Tracheal epithelial cell (primary cell): ENCODE measurements at places on chromosomes 1 and 21. TPM values are rescaled to one million over a fixed set of nuclear protein-coding genes. Genes with fewer than 3 reads are reported as not detected.

Gene CELA3B
- 1.9 TPM in 1 of 2 replicates, not detected in the other for total RNA-seq

Gene TMEM82
- not detected in 2 replicates for total RNA-seq

Gene CAPN8
- not detected in 2 replicates for total RNA-seq

Gene PPOX
- 7.5 and 15.7 TPM in 2 replicates for total RNA-seq

Gene ARID1A
- total RNA-seq, result 10.4 and 13.6 TPM in 2 replicates

Gene ANXA9
- total RNA-seq, result not detected in 2 replicates

Gene LCE1D
- total RNA-seq, result not detected in 2 replicates

Gene NPHS2
- not detected in 2 replicates for total RNA-seq

Gene DNM3
- 1.1 and 1.2 TPM in 2 replicates for total RNA-seq

Gene RPE65
- not detected in 2 replicates for total RNA-seq

Gene HOOK1
- total RNA-seq, result 9.2 and 11.1 TPM in 2 replicates

Gene OR2L2
- total RNA-seq, result under 0.01 TPM in 1 of 2 replicates, not detected in the other

Gene OR2G6
- not detected in 2 replicates for total RNA-seq

Gene C1orf210
- 3.1 and 4.5 TPM in 2 replicates for total RNA-seq

Gene OLIG2
- not detected in 2 replicates for total RNA-seq

Gene ERO1B
- total RNA-seq, result 2.8 and 5.1 TPM in 2 replicates

Gene CYP4X1
- 0.21 TPM in 1 of 2 replicates, not detected in the other for total RNA-seq

Gene WNT3A
- total RNA-seq, result under 0.01 TPM in 1 of 2 replicates, not detected in the other

Gene CD48
- total RNA-seq, result not detected in 2 replicates

Gene NTNG1
- 3.6 and 6.3 TPM in 2 replicates for total RNA-seq

Gene BLZF1
- total RNA-seq, result 26.6 and 35.4 TPM in 2 replicates

Gene LRRC71
- not detected in 2 replicates for total RNA-seq

Gene LCE1A
- total RNA-seq, result not detected in 2 replicates

Gene PLCH2
- total RNA-seq, result 91.0 and 107 TPM in 2 replicates

Gene C1orf94
- total RNA-seq, result 0.24 TPM in 1 of 2 replicates, not detected in the other

Gene PRRX1
- total RNA-seq, result not detected in 2 replicates

Gene DENND2C
- total RNA-seq, result 25.1 and 25.6 TPM in 2 replicates

Gene DEPDC1
- total RNA-seq, result 1.1 and 1.7 TPM in 2 replicates

Gene HMGCS2
- total RNA-seq, result not detected in 2 replicates

Gene ATP8B2
- 11.3 and 45.8 TPM in 2 replicates for total RNA-seq

Gene TMEM54
- total RNA-seq, result 137 and 147 TPM in 2 replicates

Gene OVAAL
- not detected in 2 replicates for total RNA-seq

Gene WDR47
- 16.4 and 24.1 TPM in 2 replicates for total RNA-seq

Gene SPATA21
- total RNA-seq, result not detected in 2 replicates

Gene PODN
- total RNA-seq, result 0.48 TPM in 1 of 2 replicates, not detected in the other

Gene LRRC7
- not detected in 2 replicates for total RNA-seq

Gene ADCY10
- total RNA-seq, result not detected in 2 replicates

Gene ATAD3B
- 13.0 and 22.4 TPM in 2 replicates for total RNA-seq

Gene VSIG8
- total RNA-seq, result under 0.01 TPM in 1 of 2 replicates, not detected in the other

Gene ANGPTL7
- 1.2 TPM in 1 of 2 replicates, not detected in the other for total RNA-seq

Gene OR6K3
- under 0.01 TPM in 1 of 2 replicates, not detected in the other for total RNA-seq

Gene LCE2B
- not detected in 2 replicates for total RNA-seq

Gene SASS6
- 1.3 and 1.4 TPM in 2 replicates for total RNA-seq

Gene LDLRAD1
- under 0.01 and 0.64 TPM in 2 replicates for total RNA-seq

Gene DTL
- total RNA-seq, result 3.0 and 6.5 TPM in 2 replicates

Gene LBR
- 24.3 and 31.8 TPM in 2 replicates for total RNA-seq

Gene MARK1
- 4.1 and 8.3 TPM in 2 replicates for total RNA-seq

Gene ZNF697
- 4.0 and 12.0 TPM in 2 replicates for total RNA-seq

Gene CNKSR1
- total RNA-seq, result 14.7 and 23.9 TPM in 2 replicates

Gene ECE1
- 42.8 and 80.7 TPM in 2 replicates for total RNA-seq

Gene CELA2B
- not detected in 2 replicates for total RNA-seq

Gene LINGO4
- total RNA-seq, result not detected in 2 replicates

Gene UMODL1
- not detected in 2 replicates for total RNA-seq

Gene FCRLB
- total RNA-seq, result 1.7 and 2.6 TPM in 2 replicates

Gene VHLL
- 0.72 TPM in 1 of 2 replicates, not detected in the other for total RNA-seq

Gene NR1I3
- total RNA-seq, result not detected in 2 replicates

Gene DDX59
- 8.2 and 12.1 TPM in 2 replicates for total RNA-seq

Gene S100A8
- total RNA-seq, result 19.4 and 185 TPM in 2 replicates

Gene RGSL1
- total RNA-seq, result not detected in 2 replicates

Gene WNT2B
- total RNA-seq, result 0.43 and 1.7 TPM in 2 replicates
